ENCODE measurements at places on chromosomes 7 and 10.

- DNase-seq, result no peak
Observed at GRCh38 chr7:102967798-102968197, 55.0 kb downstream of the LRRC17 start.

GRCh38 chr10:71241830-71242621, 29.7 kb downstream of the UNC5B start:
- no peak for DNase-seq

DNA sequence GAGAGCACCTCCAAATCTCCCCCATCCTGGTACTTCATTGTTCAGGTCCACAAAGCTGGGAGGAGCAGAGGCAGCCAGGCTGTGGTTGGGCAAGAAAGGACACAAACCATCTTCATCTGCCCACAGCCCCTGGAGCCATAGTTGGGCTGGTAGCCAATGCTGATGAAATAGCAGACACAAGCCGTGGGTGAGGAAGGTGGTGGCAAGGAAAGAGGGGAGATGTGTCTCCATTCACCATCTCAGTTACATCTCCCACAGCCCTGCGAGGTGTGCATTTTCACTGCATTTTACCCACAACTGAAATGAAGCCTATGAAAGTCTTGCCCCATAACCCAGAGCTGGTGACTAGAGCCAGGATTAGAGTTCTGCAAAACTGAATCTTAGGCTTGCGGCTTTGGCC, 35.0 kb downstream of the PIK3AP1 start:
- no peak for DNase-seq

GRCh38 chr7:50614721-50615518, 49.7 kb upstream of the DDC start:
- DNase-seq, result no peak

DNA sequence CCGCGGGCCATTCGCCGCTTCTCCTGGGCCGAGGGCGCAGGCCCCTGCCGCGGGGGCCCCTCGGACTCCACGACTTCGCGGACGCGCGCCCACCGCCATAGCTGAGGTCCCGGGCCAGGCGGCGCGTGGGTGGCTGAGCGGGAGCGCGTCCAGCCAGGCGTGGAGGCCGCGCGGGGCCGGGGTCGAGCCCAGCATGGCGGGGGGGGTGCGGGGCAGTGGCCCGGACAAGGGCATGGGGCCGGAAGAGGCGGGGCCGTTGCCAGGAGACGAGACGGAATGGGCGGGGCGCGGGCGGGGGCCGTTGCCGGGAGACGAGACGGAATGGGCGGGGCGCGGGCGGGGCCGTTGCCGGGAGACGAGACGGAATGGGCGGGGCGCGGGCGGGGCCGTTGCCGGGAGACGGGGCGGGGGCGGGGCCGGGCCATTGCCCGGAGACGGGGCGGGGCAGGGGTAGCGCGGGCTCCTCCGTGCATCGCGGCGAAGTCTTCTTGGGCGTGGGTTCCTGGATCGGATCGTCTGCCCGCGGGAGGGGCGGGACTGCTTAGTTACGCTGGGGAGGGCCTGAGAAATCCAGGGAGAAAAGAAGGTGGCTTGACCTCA, 14.8 kb downstream of the ADAM8 start:
- DNase-seq, result peak; percentile 70

DNA sequence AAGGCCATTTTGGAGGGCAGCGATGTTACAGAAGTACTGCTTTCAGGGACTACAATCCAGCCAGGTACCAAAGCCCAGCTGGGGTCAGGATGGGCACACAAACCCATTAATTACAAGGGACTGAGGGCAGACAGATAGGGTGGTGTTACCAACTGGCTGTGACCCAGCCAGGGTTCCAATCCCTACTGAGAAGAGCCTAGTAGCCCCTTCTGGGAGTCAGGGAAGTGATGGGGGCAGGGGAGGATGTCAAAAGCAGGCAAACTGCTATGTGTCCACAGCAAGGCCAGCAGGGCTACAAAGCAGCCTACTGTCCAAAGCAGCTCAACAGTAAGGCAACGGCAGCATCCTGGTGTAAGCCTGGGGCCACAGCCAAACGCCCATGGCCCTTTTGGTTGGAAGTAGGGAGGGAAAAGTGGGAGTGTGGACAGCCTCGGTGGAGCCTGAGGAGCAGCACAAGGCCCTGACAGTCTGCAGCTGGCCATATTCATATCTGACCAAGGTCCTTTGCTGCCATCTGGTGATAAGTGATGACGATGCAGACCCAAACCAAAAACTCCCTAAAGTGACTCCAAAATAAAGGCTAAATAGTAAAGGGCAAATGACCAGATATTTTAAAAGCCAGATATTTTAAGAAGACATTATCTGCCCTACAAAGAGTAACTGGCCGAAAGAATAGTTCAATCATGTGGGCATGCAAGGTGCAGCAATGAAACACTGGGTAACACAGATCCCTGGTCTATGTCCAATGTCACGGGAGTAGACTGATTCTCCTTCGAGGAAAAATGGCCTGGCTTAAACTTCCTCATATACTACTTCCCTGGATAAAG, 56.9 kb downstream of the XPNPEP1 start:
- no peak for DNase-seq

- DNase-seq, result no peak
Observed at GRCh38 chr10:65931291-65932070, 994.4 kb upstream of the LRRTM3 start.

GRCh38 chr7:134088199-134088598, 38.9 kb upstream of the LRGUK start:
- no peak for DNase-seq

GRCh38 chr10:95864906-95865813, 42.6 kb upstream of the CC2D2B start:
- DNase-seq, result no peak

GRCh38 chr7:66913118-66914037, 7.6 kb upstream of the TMEM248 start:
- no peak for DNase-seq

DNA sequence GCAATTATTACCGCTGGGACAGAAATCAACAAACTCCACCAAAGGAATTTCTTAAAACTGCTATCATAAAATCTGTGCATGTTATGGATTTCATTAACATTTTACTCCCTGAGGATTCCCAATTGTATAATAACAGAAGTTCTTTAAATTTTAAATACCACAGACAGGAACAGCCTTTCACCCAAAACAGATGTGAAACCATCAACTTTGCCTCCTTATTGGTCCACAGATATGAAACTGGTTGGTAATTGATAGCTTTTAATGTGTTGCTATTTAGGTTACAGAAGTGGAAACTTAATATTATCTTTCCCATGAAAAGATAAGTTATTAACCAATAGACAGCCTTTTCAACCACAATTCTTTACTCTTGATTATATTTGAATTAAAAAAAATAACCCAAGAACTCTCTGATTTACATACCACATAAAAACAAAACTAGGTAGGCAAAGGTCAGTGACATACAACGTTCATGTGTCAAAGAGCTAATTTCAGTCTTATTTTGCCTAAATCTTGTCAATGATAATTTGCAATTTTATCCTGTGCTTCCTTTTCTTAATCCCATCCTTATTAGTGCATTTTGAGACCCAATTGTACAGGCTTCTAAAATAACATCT, 90.0 kb downstream of the NRP1 start:
- no peak for DNase-seq

DNA sequence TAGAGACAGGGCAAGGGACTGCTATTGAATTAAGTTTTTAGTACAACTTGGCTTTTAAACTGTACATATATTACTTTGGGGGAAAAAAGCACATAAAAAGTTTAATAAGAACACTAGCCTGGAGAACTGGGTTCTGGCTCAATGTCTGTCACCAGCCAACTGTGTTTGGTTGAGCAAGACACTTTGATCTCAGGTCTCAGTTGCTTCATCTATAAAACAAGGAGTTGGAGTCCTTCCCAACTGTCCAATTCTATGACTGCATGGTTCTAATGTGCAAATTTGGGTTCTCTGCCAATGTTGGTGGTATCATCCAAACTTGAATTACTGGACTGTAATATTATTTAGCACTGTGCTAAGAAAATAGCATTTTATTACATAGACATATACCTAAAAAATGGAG, 50.3 kb downstream of the ATXN7L1 start:
- no peak for DNase-seq

Measured in stimulated activated CD4-positive, alpha-beta T cell treated with anti-CD3 and anti-CD28 coated beads, TNF-alpha, amount 100 ng/mL, for 24 hours (primary cell).